Stimulated activated naive CD8-positive, alpha-beta T cell treated with anti-CD3 and anti-CD28 coated beads, Interleukin-15, Interleukin-2, amounts not matched to agents 100 U/mL and 50 U/mL, for 24 hours (primary cell): ENCODE measurements at places on chromosomes 2 and 18.
A peak's percentile ranks its signal among the peaks of the same experiment; 100 is the strongest.

GRCh38 chr2:25598332-25598731 lies 75.0 kb downstream of the DTNB start:
- DNase-seq, result no peak

DNA sequence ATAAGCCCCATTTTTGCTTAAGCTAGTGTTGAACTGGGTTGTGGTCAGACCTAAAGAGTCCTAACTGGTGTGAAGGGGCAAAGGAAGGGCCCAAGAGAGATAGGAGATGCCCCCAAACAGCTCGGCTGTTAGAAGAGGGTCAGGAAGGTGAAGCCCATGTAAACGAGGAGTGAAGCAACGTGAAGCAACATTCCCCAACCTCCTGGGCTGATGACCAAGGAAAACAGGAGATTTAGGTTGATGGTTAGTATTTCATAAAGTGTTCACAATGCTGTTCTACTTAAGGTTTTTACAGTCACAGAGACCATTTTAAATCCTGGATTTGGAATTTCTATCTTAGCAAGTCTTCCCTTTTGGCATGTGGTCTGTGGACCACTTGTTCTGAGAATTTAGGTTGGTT lies 144.0 kb upstream of the SERPINE2 start:
- no peak for DNase-seq

GRCh38 chr2:96868555-96869280 lies 1.2 kb downstream of the SEMA4C start:
- DNase-seq, result peak; percentile 76

- DNase-seq, result no peak
Measured at GRCh38 chr2:241110607-241111439, 8.7 kb upstream of the MTERF4 start.

DNA sequence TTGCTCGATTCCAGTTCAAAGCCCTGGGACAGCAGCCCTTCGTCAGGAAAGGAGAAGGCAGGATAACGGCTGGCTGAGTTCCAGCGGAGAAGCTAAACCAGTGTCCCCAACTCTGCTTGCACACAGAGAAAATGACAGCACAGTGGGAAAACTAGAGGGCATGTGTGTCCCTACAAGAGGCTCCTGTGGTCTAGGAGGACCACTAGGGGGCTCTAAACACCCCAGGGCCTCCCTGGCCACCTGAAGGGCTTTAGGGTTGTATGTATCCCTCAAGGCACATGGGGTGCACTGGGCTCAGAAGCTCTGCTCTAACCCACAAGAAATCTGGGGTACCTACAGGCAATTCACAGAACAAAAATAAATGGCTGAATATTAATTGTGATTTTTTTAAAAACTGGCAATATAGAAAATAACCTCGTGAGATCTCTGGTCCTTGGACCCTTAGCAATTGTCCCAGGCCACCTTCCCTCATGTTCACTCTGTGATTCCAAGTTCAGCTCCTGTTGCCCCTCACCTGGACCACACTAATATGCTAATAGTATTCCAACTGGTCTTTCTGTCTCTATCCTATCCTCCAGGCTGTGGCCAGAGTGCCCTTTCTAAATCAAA lies 17.5 kb downstream of the STAT1 start:
- no peak for DNase-seq

DNA sequence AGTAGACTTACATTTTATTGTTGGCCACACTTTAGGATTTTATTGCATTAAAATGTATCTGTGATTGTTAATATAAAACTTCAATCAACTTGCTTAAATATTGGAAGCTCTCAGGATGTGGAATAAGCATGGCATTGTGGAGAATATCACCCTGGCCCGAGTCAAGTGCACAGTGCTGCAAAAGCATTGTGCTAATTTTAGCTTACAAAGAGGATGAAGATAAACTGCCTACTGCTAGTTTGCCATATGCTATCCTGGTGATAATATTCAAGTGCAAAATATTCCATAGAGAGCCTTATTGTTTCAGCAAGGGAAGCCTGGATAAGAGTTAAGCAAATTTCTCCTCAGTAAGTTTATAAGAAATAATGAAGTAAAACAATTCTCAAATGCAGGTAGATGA lies 54.5 kb downstream of the MEIS1 start:
- no peak for DNase-seq

- no peak for DNase-seq
Measured at GRCh38 chr2:61575447-61575859, 37.3 kb upstream of the XPO1 start.
